ENCODE measurements at places on chromosomes 1 and 21.
A peak's percentile ranks its signal among the peaks of the same experiment; 100 is the strongest.

DNA sequence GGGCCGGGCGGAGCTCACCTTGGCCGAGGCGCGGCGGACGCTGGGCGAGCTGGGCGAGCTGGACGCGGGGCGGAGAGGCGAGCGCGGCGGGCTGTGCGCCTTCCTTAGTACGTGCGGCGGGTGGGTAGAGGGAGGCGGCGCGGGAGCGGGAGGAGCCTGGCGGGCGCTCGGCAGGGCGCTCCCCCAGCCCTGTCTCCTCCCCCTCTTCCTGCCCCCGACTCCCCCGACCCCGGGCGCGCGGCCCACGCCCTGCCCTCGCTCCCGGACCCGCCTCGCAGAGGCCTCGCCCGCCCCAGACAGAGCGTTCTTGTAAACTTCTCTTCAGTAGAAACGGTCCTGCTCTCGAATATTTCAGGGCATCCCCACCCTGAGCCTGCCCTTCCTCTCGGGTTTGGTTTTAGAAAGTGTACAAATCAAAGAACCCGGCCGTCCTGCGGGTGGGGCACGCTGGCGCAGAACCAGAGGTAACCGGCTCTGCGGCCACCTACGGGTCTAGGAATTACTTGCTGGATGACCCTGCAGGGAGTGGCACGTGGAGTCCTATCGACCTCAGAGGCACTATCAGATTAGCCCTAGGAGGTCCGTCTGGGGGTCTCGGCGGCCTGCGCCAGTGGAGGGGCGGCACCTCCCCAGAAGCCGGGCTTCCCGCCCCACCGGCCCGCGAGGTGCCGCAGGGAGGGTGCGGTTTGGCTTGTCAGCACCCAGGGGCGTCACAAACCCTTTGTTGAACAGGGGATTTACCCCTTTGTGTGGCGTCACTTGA, at the start of gene S100A10:
S100A10 (minus strand) TSS at position 126 of the 763 bp plus-strand sequence. CDS start 7,629 bp downstream, outside the sequence.
- no peak for DNase-seq

DNA sequence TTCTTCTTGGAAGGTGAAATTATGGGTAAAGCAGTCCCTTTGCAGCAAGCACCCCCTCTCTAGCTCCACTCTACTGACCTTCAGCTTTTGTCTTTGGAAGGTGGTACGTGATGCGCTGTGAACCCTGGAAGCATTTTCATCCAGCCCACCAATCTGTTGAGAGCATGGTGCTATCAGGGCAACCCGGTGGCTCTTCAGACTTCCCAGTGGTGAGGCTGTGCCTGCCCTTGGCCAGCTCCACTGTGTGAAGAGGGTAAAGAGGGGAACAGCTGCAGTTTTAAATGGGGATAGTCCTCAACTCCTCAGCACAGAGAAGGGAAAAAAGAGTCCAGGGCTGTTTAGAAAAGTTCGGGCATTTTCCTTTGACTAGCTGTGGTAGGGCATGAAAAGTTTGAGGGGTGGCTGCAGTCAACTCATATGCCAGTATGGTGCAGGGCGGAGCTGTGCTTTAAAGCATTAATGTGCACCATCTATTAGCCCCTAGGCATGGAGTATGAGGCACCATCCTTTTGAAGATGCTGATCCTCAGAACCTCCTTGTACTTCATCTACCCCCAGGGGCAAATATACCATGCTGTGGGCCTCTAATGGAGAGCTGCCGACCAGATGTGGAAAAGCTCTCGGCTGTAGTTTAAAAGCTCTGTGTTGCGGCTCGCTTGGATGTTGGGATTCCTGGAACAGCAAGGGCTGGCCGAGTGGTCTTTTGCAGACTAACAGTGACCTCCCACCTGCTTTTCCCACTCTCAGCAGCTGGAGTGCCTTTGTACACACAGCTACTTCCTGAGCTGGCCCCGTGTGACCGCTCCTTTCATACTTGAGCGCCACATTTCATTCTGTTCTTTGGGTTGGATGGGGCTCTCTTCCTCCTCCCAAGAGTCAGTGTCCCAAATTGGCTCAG, 123.0 kb downstream of the PEX14 start:
- no peak for DNase-seq

DNA sequence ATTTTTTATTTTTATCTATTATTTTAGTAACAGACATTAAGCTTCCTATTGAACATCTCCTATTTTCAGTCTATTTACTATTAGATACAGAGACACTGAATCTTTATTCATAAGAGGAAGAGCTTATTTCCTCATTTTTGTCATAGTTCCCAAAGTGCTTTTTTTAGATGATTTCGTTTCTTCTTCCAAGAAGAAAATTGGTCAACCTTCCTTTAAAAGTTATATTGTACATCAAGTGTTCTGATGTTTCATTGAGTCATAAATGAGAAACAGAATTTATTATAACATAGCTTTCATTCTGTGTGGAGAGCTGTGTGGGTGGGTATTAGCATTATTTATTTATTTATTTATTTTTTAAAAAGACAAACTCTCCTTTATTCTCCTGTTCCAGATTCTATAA, 50.6 kb upstream of the BACH1 start:
- no peak for DNase-seq

- DNase-seq: no peak
Measured at GRCh38 chr1:61169634-61170033, 87.3 kb downstream of the NFIA start.

DNA sequence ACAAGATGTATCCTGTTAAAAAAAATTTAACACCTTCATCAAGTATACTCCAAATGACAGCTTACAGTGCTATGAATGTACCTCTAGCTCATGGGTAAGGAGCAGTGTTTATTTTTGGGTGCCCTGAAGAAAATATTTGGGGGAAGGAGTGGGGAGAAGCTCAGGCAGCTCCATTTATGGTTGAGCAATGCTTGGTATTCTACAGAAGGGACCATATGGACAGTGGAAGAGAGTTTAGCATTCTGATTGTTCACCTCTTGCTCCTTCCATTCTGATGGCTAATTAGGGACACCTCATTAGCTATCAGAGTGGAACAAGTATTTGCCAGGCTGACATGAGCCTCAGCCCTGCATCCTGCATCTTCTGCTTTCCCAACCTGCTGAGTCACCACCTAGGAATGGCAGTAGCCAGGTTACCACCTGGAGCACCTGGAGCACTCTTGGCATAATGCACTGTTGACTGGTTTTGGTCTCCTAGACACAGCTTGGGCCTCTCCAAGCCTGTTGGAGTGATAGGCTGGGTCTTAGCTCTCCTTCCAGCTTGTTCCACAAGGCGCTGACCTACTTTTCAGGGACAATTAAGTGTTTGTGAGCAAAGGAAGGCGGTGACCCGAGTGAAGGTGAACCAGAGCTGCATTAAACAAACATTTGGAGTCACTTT, 62.0 kb upstream of the MACF1 start:
- DNase-seq: no peak

- DNase-seq: no peak
Measured at GRCh38 chr1:209720826-209721225, 16.2 kb downstream of the HSD11B1 start.

DNA sequence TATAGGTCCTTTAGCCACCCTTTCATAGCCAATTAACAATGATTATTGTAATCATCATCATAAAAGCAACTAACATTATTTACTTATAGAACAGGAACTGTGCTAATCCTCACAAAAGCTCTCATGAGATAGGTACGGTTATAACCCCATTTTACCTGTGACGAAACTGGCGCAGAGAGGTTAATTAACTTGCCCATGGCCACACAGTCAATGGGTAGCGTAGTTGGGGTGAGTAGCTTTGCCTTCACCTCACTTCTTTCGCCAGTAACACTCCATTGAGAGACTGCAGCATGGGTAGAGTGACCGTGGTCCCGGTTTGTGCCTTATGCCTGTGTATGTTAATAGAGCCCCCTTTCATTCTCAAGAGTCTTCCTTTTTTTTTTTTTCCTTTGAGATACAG, 10.3 kb downstream of the NIPAL3 start:
- no peak for DNase-seq

- DNase-seq: no peak
Measured at GRCh38 chr1:34685225-34685624, 69.6 kb upstream of the GJB5 start.

DNA sequence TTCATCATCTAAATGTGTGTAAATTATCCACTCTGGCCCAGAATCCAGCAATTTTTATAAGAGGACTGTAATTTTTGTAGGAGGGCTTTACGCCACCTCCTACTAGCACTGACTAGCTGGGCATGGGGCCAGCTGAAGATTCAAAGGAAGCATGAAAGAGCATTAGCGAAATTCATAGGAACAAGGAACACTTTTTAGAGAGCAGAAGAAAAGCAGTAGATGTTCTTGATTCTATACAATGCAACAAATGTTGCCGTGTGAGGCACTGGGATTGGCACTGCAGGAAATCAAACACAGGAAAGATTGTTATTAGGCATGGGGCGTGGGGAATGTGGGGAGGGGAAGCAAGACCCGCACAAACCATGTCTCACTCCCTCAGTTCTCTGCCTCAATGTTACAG, 58.4 kb upstream of the PARP1 start:
- no peak for DNase-seq

DNA sequence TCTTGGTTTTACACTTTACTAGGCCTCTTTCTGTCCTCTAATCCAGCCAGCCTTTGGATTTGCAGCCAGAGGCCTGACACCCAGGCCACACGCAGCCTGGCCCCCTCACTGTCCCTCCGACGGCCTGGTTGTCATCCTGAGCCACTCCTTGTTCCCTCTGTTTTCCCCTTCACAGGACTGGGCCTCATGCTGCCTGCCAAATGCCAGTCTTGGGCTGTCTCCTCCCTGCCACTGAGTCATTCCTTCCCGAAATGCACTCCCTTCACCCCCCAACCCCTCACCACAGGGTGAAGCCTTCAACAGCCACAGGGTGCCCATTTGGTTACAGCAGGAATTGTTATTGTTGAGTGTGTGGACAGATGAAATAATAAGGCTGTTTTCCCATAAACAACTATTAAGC, 21.3 kb downstream of the ACOT11 start:
- DNase-seq: no peak

DNA sequence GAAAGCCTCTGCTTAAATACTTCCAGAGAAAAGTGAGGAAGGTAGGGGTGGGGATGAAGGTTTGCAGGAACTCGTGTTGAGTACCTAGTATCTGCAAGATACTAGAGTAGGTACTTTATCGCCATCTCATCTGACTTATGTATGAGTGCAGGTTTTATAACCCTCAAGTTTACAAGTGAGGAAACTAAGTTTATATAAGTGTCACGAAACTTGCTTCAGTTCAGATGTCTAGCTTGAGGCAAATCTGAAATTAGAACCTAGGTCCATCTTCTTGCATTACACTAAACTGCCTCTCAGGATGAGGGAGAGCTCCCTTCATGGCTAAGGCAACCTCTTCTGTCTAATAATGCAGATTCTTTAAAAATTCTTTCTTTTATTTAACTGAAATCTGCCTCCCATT, 43.5 kb downstream of the NFIA start:
- no peak for DNase-seq

- no peak for DNase-seq
Measured at GRCh38 chr21:36097427-36098181, 27.8 kb downstream of the CBR1 start.

- DNase-seq: peak; percentile 47
Measured at GRCh38 chr1:219660666-219661463, 48.0 kb upstream of the ZC3H11B start.

DNA sequence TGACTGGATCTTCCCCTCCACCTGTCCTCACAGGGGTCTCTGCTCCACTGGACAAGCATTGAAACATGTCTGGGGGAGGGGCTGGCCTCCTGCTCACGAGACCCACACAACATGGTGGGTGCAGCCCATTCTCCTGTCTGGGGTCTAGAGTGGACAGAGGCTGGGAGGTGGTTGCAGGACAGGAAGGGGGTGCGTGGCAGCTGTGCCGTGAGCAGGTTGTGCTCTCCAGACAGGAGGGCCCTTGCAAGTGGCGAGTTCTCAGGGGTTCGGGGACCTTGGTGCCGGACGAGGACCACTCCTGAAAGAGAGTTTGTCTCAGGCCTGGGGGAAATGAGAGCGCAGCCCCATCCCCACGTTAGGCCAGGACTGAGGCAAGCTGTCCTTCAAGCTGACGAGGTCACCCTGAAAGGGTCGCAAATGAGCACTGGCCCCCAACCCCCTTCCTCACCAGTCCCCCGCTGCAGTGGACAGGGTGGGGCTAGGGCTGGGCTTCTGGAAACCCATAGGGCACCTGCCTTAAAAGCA, 21.2 kb upstream of the TTC34 start:
- DNase-seq: no peak

- DNase-seq: no peak
Measured at GRCh38 chr1:83546874-83547273, 452.1 kb downstream of the TTLL7 start.
